K562 (cell line): ENCODE measurements at places on chromosomes 3 and 15.

DNA sequence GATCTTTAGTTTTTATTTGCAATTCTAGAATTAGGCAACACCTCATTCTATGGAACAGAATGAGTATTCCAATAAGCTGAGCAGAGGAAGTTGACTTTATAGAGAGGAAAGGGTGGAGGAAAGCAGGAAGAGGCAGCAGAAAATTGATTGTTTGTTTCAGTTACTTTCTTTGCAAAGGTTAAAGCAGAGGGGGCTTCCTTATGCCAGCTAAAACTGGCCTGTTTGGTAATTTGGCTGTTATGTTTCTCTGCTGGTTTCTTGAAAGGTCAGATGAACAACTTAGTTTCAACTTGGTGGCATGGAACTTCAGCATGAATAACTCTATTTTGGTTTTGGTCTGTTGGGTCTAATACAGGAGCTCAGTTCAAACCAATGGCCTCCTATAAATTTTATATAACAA, 190.9 kb upstream of the IL12A start:
- no peak for DNase-seq

DNA sequence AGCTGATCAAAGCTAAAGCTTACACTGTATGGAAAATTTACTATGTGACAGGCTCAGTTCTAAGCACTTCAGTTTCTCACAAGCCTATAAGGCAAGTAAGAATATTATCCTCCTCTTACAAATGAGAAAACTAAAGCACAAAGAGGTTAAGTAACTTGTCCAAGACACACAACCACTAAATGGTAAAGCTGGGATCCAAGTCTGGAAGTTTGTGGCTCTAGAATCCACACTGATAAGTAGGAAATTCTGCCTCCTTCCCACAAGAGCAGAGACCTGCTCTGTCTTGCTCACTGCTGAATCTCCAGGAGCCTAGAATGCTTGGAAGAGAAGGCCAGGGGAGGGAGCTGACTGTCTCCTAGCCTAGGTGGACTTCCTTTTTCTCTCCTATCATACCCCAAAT, 60.6 kb downstream of the MAGI1 start:
- no peak for DNase-seq

DNA sequence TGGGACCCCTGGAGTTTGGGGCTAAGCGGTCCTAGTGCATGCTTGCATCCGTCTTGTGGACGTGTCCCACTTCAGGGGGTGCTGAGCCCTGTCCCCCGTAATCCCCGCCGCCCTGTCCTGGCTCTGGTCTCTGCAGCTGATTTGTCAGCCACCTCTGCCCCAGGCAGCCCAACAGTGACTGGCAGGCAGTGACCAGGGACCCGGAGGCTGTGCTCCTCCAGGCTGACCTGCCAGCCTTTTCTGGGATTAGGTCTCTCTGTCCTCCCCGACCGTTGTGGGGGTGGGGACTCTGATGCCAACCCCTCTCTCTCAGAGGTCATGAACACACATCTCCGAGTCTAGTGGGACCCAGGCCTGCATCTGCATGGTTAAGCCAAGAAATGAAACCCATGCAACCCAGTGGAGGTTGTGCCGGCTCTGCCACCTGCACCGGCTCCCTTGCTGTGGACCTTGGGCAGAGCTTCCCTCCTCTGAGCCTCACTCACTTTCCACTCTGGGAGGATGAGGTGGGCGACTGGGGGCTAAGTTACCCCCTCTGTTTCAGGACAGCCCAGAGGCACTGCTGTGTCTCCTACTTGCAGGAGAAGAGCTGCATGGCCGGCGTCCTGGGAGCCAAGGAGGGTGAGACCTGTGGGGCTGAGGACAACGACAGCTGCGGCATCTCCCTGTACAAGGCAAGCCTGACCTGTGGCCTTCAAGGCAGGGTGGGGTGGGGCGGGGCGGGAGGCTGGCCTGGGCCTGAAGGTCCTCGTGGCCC, 60.2 kb downstream of the FBLN2 start:
- DNase-seq = no peak

- DNase-seq = no peak
These were observed 19.7 kb upstream of the PRSS50 start for GRCh38 chr3:46737329-46737731.

GRCh38 chr3:121748680-121749275, 763 bp downstream of the GOLGB1 start:
- no peak for DNase-seq

- no peak for DNase-seq
These were observed 130.6 kb downstream of the MBNL1 start for GRCh38 chr3:152399374-152399773.

DNA sequence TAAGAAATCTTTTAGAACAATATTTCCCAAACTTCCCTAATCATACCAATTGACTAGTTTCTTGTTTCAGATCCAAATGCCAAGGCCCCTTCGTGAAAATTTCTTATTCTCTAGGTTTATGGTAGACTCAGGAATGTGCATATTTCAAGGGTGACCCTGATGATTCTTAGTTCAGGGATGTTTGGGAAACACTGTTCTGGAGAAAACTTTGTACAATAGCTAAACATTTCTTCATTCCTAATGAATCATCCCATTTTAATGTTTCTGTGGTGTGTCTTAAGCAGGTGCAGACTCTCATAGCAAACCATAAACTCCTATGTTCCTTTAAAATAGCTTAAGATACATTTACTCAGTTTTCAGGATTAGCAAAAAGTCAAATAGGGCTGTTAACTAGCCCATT, 314.5 kb downstream of the TIGIT start:
- DNase-seq = no peak

GRCh38 chr15:39494462-39494861, 86.4 kb upstream of the THBS1 start:
- no peak for DNase-seq
